Heart left ventricle (tissue), 16 donors: ENCODE measurements at places on chromosomes 2 and 18. TPM values are rescaled to one million over a fixed set of nuclear protein-coding genes. Genes with fewer than 3 reads are reported as not detected.

GRCh38 chr2:45607701-45608100 lies 3.4 kb downstream of the SRBD1 start:
- DNase-seq = no peak

DNA sequence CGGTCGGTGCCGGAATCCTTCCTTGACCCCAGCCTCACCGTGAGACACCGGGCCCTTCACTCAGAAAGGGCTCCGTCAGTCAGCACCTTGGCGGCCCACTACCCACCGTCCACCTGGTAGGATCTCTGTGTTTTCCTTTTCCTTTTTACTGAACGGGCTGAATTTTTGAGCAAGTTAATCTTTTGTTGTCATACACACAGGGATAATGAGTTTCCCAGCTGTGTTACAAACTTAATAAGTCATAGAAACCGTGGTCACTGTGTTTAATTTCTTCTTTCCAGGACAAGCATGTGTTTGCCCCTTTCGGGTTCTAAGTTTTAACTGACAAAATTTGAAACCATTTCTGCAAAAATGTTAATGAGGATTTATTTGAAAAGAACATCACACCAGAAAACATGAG lies 39.0 kb upstream of the TPO start:
- no peak for DNase-seq

GRCh38 chr2:14903709-14904374 lies 271.3 kb downstream of the LRATD1 start:
- DNase-seq = no peak

DNA sequence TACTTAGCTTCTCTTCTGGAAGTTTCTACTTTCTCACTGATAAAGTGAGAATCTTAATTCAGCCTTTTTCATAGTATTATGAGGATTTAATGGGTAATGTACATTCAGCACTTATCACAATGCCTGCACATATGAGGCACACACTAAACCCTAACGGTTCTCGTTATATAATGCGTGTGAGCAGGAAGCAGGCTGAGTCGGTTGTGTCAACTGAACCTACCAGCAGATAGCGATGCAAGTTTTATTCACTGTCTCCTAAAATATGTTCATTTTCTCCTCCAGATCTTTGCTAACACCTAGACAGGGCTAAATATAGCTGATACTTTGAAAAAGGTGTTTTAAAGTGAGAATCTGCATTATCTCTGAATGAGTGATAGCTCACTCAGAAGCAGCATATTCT lies 201.6 kb downstream of the ALPK2 start:
- no peak for DNase-seq

GRCh38 chr2:181924336-181924735 lies 32.8 kb downstream of the ITPRID2 start:
- DNase-seq = no peak

- DNase-seq = no peak
Observed at GRCh38 chr2:101027852-101028251, 25.8 kb downstream of the RPL31 start.

GRCh38 chr2:64837925-64838641 lies 151.1 kb upstream of the SLC1A4 start:
- DNase-seq = peak; percentile 60

DNA sequence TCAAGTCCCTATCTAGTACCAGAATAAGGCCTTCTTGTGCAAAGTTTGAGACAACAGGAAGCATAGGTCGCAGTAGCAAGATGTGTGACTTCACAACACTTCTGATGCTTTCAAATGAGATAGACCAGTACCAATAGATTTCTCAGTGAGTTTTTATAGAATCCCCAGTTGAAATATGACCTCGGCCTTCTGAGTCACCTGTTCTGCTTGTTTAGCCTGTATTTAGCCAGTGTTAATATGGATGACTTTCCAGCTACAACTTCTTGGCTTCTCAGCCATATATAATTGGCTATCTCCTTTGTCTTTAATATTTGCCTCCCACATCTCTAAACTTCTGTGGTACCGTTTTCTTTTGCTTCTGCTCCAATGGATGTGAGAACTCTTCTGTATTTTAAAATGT lies 113.8 kb downstream of the KYNU start:
- DNase-seq = no peak

DNA sequence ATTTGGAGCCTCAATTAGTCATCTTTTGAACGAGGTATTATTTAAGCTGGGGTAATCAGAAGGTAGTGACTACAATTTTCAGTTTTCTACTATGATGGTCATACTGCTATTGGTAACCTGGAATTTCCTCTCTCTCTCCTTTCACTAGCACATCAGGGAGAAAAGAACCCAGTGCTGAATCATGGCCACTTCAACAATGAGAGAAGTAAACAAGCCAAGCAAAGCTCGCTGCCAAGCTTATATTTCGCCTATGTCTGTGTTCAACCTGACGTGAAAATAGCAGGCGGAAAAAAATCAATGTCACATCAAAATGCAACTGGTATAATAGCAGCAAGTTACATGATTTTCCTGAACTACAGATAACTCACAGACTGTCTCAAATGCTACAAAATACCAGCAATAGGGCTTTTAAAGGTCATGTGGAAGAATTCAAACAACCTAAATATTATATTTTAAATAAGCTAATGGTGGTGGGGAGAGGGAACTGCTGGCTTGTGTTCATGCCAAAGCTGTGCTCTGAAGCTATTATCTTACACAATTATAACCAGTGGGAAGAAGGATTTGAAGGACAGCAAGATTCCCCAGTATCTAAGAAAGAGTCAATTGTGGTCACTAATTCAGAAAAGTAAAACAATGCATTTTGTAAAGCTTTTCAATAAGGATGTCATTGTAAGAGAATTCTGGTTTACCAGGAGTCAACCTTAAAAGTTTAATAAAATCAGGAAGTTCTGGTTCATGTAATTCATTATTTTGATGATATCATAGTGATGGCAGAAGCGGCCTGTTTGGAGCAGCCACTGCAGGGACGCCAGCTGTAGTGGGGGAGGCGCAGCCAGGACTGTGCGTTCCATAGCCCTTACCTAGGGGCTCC lies 38.0 kb downstream of the RNF152 start:
- no peak for DNase-seq

- no peak for DNase-seq
Observed at GRCh38 chr2:38174646-38175423, 98.9 kb upstream of the CYP1B1 start.

DNA sequence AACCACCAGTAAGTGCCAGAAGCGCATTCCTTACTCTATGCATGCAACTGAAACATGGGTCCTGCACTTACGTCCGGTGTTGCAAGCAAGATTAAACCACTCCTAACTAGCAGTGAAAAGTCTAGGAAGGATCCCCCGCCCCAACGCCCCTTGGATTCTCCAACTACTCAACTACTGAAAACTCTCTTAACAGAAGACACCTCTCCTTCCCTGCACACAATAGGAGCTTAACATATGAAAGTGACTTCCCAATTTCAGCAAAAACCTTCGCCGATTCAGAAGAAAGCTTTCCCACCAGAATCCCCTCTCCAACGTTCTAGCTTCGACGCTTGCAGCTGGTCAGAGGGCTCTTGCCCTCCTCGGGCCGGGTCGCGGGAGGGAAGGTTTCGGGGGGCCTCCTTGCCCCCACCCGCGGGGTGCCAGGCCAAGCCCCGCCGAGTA lies 578 bp downstream of the IWS1 start:
- no peak for DNase-seq

DNA sequence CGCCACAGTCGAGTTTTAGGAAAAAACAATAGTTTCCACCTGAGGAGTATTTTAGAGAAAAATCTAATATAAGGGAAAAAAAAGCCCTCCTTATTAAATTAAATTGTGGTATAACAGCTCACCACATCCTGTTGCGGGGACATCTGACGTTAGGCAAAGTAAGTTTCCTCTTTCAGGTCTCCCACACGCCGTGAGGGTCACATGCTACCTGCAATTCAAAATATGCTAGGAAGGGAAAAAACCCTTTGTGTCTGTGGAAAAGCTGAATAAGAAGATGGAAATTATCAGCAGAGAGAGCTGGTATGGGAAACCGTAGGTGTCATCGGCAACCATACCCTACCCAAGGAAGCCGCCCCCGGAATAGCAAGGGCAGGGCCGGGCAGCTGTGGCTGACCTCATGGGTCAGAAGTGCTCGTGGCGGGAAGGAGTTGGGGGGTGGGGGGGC lies 128.0 kb downstream of the NFATC1 start:
- no peak for DNase-seq

GRCh38 chr2:9135822-9136558 lies 70.6 kb upstream of the ASAP2 start:
- no peak for DNase-seq

- DNase-seq = no peak
Observed at GRCh38 chr2:9824956-9825720, 18.1 kb upstream of the TAF1B start.

DNA sequence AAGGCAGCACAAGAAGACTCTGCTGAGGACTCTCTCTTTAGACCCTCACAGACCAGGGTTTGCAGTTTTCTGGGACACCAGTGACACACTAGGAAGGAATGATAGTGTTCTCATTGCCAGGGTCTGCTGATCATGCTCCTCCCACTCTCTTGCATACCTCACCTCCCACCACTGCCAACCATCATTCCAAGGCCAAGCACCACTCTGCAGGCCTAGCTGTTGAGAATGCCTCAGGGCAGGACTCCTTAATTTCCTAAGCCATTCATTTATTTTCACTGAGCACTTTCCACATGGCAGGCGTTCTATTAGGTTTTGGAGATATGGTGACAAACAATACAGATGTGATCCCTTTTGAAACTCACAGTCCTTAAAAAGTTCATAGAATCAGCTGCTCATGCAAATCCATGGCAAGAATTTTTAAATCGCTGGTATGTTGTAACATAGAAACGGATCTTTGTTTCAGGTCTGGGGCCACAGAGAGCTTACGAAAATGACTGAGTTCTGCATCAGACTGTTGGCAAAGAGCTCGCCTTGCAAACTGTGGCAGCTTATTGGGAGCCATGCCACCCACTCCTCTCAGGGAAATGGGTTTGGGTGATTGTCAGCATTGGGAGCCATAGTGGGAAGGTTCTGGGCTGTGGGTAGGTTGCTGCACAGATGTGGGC lies 78.5 kb downstream of the XDH start:
- DNase-seq = no peak

NYAP2 gene
- total RNA-seq = not detected

MEX3C gene
- 22.3 TPM for total RNA-seq

CTNNA2 gene
- not detected for total RNA-seq

GPR55 gene
- 0.11 TPM for total RNA-seq

C2orf72 gene
- total RNA-seq = 0.07 TPM

CHRNA1 gene
- total RNA-seq = not detected

ZNF385B gene
- 8.1 TPM for total RNA-seq

ALK gene
- total RNA-seq = 0.05 TPM

IL36RN gene
- total RNA-seq = not detected

CRYGA gene
- not detected for total RNA-seq

TUBA4B gene
- not detected for total RNA-seq
